ENCODE measurements at places on chromosomes 4 and X. TPM values are rescaled to one million over a fixed set of nuclear protein-coding genes. Genes with fewer than 3 reads are reported as not detected.

- H3K4me3 ChIP-seq, result no peak overlapping the region
- DNase-seq, result no peak
- H3K27me3 ChIP-seq, result no peaks in the 10 kb centered on the region
- no peaks in the 10 kb centered on the region for H3K36me3 ChIP-seq
- H3K27ac ChIP-seq, result no peak overlapping the region
Observed at GRCh38 chr4:8547108-8547911, 32.9 kb upstream of the GPR78 start.

ARX gene
- not detected for total RNA-seq

DNA sequence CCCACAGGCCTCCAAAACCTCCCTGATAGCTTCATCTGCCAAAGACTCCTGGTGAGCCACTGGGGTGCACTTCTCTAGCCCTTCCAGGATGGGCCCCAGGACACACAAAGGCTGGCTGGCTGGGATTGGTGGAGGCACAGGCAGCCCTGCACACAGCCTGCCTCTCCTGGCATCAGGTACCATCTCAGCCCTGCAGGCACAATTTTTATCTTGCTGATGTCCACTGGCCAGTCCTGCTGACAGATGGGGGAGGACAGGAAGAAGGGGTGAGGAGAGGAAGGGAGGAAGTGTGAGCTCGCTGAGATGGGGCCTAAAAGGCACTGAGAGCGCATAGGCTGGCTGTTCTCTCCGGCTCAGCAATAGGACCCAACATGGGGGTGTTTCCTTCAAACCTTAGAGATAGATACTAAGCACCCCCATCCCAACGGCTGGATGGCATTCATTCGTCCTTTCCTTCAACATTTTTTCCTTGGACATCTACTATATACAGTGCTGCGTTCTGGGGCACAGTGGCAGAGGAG lies 92.7 kb downstream of the PJA1 start:
- no peak for DNase-seq
- no peaks in the 10 kb centered on the region for H3K27me3 ChIP-seq
- H3K36me3 ChIP-seq, result no peaks in the 10 kb centered on the region
- no peak overlapping the region for H3K4me3 ChIP-seq

GRCh38 chrX:33726281-33727160 lies 405.6 kb downstream of the FAM47A start:
- peak overlapping the region; percentile 37 for H3K4me3 ChIP-seq
- H3K36me3 ChIP-seq, result no peaks in the 10 kb centered on the region
- peak; percentile 44 for DNase-seq
- no peaks in the 10 kb centered on the region for H3K4me1 ChIP-seq
- no peaks in the 10 kb centered on the region for H3K27me3 ChIP-seq

DNA sequence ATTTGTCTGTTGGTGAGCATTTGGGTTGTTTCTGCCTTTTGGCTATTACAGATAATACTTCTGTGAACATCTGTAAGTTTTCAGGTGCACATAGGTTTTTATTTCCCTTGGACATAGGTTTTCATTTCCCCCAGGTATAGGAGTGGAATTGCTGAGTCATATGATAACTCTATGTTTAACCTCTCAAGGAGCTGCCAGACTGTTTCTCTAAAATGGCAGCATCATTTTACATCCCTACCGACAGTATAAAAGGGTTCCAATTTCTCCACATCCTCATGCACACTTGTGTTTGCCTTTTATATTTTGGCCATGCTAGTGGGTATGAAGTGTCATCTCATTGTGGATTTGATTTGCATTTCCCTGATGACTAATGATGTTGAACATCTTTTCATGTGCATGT lies 53.5 kb downstream of the TMEM164 start:
- no peak for DNase-seq
- H3K27me3 ChIP-seq, result no peaks in the 10 kb centered on the region
- no peak overlapping the region for H3K27ac ChIP-seq
- H3K36me3 ChIP-seq, result no peaks in the 10 kb centered on the region
- no peak overlapping the region for H3K4me3 ChIP-seq
- no peaks in the 10 kb centered on the region for H3K4me1 ChIP-seq

DCAF16 gene
- 23.3 TPM for total RNA-seq

Measured in hepatocyte (in vitro differentiated cells).